ENCODE measurements at places on chromosomes 5 and 9. TPM values are rescaled to one million over a fixed set of nuclear protein-coding genes. Genes with fewer than 3 reads are reported as not detected.

- no peaks in the 10 kb centered on the region for H3K4me1 ChIP-seq
- H3K36me3 ChIP-seq: no peaks in the 10 kb centered on the region
- H3K27me3 ChIP-seq: no peaks in the 10 kb centered on the region
- no peak overlapping the region for H3K27ac ChIP-seq
- DNase-seq: no peak
- no peak overlapping the region for H3K4me3 ChIP-seq
Observed at GRCh38 chr5:158840193-158840592, 259.5 kb downstream of the EBF1 start.

GRCh38 chr5:1200495-1201326 lies 684 bp upstream of the SLC6A19 start:
- H3K4me3 ChIP-seq: no peak overlapping the region
- H3K27me3 ChIP-seq: no peaks in the 10 kb centered on the region

DNA sequence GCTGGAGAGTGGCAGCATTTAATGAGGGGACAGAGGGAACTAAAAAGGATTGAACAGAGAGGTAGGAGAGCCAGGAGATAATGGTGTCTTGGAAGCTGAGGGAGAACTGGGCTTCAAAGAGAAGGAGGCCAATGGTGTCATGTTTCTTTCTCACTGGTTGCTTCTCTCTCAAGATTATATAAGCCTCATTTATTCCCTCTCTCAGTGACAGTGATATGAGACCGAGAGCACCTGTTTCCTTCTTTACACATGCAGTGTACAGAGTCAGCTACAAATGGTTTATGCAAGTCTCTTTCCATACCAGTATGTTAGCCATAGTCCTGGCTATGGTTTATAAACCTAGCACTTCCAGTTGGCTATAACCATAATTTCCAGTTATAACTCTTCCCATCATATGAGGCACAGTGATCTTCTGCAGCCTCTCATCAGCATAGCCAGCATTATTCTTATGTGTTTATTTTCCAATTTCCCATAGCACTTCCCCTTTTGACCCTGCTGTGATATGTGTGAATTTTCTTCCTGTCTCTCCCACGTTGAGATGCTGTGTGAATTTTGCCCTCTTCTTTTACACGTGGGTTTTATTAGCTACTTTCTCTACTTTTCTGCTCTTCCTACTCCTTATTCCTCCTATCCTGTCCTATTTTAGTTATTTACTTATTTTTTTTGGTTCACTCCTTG lies 71.2 kb downstream of the UNC13B start:
- H3K36me3 ChIP-seq: no peaks in the 10 kb centered on the region
- no peak overlapping the region for H3K27ac ChIP-seq
- DNase-seq: no peak
- H3K4me1 ChIP-seq: peaks cover 15% of the 10 kb centered on the region

DNA sequence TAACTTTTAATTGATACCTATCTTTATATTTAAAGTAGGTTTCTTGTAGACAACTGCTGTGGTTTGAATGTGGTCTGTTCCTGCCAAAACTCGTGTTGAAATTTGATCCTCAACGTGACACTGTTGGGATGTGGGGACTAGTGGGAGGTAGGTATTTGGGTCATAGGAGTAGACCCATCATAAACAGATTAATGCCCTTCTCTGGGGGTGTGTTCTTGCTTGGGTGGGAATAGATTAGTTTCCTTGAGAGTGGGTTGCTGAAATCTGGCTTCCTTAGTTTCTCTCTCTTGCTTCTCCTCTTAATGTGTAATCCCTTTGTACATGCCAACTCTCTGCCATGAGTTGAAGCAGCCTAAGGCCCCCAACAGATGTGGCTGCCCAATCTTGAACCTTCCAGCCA lies 34.6 kb upstream of the IPPK start:
- H3K4me1 ChIP-seq: no peaks in the 10 kb centered on the region
- no peak overlapping the region for H3K27ac ChIP-seq
- no peaks in the 10 kb centered on the region for H3K36me3 ChIP-seq
- no peak overlapping the region for H3K4me3 ChIP-seq

GRCh38 chr9:14383294-14383693 lies 69.4 kb upstream of the NFIB start:
- DNase-seq: no peak
- H3K4me1 ChIP-seq: no peaks in the 10 kb centered on the region
- H3K36me3 ChIP-seq: no peaks in the 10 kb centered on the region
- H3K27me3 ChIP-seq: no peaks in the 10 kb centered on the region
- no peak overlapping the region for H3K4me3 ChIP-seq

Gene LMNB1
- total RNA-seq: 18.5 TPM

Gene MZB1
- total RNA-seq: 2.1 TPM

Gene PLPPR1
- not detected for total RNA-seq
